ENCODE measurements at places on chromosomes 11 and 22.
A peak's percentile ranks its signal among the peaks of the same experiment; 100 is the strongest.

- DNase-seq, result no peak
These were observed 43.8 kb downstream of the FBXO7 start for GRCh38 chr22:32518381-32518780.

DNA sequence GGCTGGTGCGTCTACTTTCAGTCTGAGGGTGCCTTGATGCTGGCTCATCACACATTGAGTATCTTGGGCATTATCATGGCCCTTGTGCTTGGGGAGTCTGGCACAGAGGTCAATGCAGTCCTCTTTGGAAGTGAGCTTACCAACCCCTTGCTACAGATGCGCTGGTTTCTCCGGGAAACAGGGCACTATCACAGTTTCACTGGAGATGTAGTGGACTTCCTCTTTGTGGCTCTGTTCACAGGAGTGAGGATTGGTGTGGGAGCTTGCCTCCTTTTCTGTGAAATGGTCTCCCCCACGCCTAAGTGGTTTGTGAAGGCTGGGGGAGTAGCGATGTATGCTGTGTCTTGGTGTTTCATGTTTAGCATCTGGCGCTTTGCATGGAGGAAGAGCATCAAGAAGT, 4.9 kb downstream of the TLCD5 start:
- DNase-seq, result no peak

DNA sequence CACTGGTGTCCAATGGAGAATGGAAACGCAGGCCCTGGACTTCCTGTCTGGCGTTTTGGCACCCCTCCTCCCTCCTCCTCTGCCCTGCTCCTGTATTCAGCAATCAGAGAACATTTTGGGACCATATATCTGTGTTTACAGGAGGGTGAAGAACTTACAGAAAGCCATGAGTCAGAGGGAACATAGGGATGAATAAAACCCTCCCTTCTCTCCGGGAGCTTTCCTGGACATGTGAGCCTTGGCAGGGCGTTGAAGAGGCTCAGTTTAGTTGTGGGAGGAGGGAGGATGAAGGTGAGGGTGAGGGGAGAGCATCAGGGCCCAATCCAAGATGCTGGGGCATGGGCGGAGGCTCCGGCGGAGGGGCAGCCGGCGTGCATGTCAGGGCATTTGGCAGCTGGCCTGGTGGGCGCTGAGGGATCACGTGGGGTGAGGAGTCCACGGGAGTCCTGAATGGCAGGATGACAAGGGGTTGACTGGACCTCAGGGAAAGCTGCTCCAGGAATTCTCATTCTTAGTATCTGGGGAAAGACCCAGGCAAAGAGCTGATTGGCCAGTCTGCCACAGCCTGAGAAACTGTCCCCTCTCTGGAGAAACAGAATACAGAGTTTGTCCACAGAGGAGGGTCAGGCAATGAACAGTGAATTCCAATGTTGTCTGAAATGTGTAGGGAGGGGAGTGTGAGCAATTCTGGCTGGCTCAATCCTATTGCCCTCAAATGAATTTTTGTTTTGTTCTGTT, 28.9 kb downstream of the MICAL2 start:
- no peak for DNase-seq

DNA sequence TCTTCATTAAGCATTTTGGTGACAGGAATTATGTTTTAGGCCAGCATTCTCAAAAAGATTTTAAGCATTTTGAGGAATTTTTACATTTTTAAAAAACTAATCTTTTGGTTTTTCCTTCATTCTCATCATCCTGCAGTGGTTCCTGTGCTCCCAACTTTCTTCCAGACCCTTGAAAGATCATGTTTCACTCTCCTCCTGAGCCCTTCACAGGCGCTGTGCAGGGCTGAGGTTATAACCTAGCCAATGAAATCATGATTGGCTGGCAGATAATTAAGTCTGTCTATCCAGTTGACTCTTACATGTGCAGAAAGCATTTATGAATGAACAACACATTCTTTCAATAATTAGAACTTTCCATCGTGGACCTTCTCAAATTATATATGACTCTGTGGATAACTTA, 226.3 kb downstream of the DDX10 start:
- DNase-seq, result no peak

DNA sequence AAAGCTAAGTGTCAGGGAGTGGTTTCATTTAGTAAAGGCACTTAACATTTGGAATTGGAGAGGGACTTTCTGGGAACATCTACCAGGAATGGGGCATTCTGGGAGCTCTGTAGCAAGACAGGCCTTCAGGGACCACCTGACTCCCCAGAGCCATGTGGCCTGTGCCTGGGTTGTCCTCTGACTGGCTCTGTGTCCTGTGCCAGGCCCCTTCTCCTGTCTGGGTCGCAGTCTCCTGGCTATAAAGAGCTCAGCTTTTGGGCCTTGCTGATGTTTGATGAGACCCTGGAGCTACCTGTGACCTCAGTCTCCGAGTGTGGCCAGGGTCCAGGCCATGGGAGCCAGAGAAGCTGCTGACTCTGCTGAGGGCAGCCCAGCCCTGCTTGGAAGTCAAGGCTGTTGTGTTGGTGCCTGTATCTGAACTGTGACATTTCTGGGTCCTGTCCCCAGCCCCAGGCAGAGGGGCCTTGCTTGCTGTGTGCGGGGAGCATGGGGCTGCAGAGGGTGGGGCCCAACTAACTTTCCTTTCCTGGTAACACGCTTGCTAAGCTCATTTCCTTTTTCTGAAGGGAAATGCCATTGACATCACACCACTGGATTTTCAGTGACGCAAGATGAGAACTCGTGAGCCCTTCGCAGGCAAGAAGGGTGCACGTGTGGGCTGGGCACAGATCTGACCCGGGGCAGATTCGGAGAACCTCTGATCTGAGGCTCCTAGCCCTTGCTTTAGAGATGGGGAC, 41.3 kb downstream of the LRRC32 start:
- no peak for DNase-seq

DNA sequence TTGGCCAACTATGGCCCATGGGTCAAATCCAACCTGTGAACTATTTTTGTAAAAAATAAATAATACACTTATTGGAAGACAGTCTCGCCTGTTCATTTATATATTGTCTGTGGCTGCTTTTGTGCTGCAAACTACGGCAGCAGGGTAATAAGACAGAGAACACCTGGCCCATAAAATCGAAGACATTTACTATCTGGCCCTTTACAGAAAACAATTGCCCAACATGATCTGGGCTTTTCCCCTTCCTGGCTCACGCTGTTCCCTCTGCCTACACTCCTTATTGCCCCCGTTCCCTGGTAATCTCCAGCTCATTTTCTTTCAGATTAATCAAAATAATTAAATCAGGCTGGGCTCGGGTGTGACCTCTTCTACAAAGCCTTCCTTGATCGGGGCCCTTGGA, 5.6 kb downstream of the PLAAT2 start:
- no peak for DNase-seq

- no peak for DNase-seq
These were observed 130.5 kb upstream of the C11orf58 start for GRCh38 chr11:16607675-16608644.

DNA sequence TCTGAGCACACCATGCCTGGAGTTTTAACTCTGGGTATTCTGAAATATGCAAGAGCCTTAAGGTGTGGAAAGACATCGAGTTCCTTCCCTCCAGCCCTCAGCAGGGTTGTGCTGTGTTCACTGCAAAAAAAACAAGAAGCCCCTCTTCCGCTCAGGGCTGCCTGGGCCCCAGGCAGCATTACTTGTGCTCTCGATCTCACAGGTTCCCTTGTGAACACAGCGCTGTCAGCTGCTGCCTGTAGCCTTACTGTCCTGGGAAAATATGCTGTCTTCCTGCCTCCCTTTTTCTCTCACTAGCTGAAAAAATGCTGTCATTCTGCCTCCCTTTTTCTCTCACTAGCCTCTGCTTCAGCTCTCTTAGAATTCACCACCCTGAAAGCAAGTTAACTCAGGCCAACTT, 15.7 kb upstream of the TENM4 start:
- DNase-seq, result no peak

DNA sequence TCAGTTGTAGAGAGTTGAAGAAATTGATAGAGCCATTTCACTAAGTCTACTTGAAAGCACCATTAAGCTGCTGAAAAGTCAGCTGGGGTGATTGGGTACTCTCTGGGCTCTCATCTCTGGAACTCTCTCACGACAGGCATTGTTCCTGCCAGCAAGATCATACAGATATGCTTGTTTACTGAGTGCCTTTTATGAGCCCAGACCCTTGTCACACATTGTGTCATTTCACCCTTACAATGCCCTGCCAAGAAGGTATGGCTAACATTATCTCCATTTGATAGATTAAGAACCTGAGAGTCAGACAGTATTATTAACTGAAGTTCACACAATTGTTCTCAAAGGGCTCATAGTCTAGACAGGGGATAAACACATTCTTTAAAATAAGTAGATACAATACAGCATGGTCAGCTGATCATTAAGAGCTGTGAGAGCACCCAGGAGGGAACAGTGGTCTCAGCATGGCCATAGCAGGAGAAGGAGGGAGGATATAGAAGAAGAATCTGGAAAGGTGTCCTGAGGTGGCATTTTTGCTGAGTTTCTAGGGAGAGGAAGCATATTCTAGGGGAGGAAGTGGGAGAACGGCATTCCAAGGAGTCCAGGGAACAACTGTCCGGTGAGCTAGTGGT, 580.5 kb downstream of the INSC start:
- no peak for DNase-seq

GRCh38 chr11:70631624-70632047, 233.3 kb downstream of the CTTN start:
- no peak for DNase-seq

DNA sequence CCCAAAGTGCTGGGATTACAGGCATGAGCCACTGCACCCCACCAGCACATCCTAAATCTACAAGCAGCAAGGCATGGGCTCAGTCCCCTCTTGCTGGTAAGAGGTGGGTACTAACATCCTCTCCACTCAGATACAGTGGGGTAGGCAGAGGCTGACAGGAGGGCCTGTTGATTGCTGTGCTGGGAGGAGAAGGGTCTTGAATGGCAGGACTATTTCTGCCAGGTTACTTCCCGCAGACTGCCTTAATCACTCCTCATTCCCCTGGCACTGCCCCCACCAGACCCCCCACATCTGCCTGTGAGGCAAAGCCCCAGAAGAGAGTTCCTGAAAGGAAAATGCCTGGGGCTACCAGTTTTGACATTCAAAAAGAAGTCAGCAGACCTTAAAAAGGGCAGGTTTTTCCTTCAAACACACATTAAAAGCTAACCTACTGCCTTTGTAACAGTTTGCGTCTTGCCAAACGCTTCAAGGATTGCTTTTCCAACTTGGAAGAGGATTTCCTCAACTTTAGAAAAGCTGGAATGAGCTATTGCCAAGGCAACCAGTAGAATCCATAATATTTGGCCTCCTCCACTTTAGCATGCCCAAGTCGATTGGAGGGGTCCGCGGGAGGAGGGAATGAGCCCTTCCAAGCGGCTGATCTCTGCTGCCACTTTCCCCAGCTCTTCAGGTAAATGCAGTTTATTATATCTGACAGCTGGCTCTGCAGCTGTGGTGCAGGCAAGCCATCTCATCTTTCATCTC, 62.0 kb downstream of the FDX1 start:
- DNase-seq, result no peak

DNA sequence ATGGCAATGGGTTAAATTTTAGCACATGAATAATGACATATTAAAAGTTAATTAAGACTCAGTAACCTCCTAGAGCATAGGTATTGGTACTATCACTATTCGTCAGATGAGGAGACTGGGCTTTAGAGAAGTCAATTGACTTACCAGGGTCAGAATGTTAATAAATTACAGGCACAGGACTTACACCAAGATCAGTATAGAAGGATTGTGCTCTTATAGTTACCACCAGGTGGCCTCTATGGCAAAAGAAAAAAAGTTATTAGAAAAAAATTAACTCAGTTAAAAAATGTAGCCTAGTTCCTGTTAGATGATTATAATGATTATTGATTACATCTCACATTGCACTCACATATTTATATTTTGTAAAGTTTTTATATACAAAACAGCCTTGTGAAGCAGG, 1163.7 kb downstream of the FAM181B start:
- DNase-seq, result no peak

DNA sequence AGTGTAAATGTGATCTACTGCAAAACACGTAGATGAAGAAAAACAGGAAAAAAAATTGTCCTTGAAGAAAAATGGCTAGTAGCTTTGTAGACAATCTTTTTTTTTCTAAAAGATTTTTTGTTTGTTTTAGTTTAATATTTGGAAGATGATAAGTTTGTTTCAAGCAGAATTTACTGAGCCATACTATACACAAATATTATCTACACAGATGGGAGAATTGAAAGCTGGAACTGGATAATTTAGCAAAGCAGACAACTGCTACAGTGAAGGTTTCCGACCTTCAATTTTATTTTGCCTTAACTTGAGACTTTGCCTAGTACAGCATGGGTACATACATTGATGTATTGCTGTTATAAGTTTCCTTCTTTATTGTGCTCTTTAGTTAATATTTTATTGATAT, 313.0 kb upstream of the PDGFD start:
- no peak for DNase-seq

DNA sequence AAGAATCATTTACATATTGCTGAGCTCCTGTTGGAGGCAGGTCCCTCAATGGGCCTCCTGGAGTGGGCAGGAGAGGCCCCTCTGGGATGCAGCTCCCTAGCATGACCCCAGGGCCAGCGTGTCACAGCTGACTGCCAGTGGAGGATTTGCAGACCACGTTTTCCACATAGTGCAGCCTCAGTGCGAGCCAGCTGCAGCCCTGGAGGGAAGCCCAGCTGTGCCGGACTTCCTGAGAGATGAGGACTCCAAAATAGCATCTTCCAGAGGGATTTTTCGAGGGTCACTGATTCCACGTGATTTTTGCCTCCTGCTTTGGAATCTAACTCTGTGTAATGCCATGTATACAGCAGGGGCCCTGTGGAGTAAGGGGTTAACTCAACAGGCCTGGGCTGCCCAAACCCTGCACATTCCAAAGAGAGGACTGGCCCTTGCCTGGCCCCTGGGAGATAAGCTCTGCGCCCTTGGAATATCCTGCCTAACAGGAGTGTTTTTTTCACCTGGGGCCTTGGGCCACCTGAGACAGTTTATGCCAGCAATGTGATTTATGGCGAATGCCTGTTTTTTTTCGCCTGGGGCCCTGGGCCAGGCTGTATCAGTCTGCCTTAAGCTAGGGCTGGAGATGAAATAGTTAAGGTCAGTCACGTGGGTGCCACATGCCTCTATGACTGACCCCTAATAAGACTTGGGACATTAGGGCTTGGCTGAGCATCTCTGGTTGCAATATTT, 47.4 kb downstream of the RPS6KA4 start:
- DNase-seq, result no peak

- peak; percentile 39 for DNase-seq
These were observed 6.8 kb downstream of the BID start for GRCh38 chr22:17767233-17768065.

GRCh38 chr11:45213316-45213665, 66.9 kb downstream of the PRDM11 start:
- no peak for DNase-seq

DNA sequence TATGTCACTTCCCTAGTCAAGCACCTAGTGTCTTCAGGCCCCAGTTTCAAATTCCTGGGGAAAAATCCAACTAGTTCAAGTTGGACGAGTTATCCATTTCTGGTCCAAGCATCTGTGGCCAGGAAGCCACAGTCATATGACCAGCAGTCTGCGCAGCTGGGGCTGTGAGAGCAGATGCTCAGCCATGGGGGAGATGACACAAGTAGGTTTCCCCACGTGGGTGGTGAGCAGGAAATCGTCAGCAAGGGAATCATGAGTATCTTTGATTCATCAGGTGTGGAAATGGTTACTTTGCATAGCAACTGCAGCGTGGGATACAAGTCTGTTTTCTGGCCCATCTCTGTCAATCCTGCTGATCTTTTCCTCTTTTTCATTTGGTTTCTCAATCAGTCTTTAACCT, 185.3 kb downstream of the C11orf91 start:
- DNase-seq, result no peak

All from activated CD4-positive, alpha-beta T cell treated with anti-CD3 and anti-CD28 coated beads, Interleukin-2, amount 50 U/mL, for 1 hour (primary cell).